ENCODE measurements at places on chromosomes 2 and 18.

DNA sequence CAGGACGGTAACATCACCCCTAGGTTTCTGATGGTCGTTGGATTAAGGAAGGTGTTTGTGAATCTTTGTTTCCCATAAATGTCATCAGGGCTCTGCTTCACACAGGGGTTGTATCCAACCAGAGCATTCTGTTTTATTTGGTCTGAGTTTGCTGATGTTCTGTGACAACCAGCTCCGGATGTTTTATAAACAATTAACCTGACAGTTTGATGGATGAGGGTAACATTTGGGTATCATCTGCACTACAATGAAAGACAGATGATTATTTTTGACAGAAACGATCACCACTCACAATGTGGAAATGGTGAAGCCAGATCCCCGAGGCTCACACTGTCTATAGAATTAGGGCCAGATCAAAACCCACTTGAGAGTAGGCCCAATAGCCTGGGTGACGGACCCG lies 107.1 kb downstream of the CDC42EP3 start:
- DNase-seq = no peak

- DNase-seq = no peak
Measured at GRCh38 chr2:143645921-143646645, 516.9 kb downstream of the ARHGAP15 start.

DNA sequence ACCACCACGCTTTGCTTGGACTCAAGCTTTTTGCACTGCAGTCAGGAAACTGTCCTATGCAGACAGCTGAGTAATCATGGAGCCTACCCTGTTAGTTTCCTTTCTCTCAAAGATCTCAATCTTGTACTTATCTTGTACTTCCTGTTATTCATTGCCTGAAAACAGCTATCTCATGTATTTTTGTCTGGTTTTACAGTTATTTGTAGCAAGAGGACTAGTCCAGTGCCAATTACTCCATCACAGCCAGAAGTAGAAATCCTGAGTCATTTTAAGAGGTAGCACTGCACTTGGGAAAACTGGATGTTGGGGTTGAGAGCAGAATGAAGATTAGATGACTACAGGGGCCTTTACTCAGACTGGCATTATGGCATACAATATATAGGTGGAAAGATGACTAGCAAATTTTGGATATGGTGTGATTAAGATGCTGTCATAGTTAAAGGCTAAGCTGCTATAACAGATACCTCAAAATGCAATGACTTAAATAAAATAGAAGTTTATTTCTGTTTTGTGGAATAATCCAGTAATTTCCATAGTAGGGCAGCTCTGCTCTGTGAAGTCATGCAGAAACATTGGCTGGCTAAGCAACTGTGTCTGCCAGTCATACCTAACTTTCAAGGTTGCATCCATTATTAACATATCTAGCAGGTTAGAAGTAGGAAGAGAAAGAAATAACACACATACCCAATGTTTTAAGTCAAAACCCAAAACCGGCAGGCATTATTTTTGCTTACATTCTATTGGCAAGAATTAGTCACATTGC lies 21.1 kb upstream of the CHMP3 start:
- DNase-seq = no peak

GRCh38 chr2:168650781-168651180 lies 151.7 kb upstream of the NOSTRIN start:
- DNase-seq = no peak

DNA sequence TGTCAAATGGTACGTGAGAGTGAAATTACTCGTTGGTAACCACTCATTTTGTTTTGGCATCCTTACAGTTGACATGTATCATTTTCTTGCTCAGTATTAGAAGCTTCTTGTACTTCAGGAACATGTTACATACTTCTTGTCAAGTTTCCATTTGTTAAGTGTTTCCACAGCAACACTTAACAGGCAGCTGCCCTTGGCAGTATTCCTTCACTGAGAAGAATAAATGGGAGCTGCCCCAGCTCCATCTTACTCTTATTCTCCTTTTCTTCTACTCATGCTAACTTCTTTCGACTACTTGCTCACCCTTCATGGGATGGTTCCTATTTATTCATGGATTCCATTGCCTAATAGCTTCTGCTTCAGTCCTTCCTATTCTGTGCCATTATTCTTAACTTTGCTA lies 60.1 kb upstream of the TUBA3E start:
- no peak for DNase-seq

GRCh38 chr2:146108993-146109392 lies 1589.1 kb upstream of the ZEB2 start:
- no peak for DNase-seq

GRCh38 chr18:68397241-68398035 lies 317.5 kb downstream of the TMX3 start:
- DNase-seq = no peak

- DNase-seq = no peak
Measured at GRCh38 chr18:27856820-27857219, 320.1 kb downstream of the CDH2 start.

DNA sequence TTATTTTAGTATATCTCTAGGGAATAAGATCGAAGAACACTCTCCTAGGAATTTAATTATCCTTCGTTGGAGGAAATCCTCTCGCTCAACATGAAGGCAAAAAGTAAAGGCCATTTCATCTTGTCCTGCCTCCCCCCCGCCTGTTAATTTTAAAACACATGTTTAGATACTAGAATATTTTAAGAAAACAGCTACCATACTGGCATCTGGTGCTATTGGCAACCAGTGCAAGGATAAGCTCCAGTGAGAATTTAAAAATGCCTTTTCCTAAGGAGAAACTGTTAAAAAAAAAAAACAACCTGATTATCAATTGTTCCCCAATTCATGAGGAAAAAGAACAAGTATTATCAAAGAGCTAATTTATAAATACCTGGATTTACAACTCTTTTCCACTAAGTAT lies 864.7 kb downstream of the NRXN1 start:
- DNase-seq = no peak

DNA sequence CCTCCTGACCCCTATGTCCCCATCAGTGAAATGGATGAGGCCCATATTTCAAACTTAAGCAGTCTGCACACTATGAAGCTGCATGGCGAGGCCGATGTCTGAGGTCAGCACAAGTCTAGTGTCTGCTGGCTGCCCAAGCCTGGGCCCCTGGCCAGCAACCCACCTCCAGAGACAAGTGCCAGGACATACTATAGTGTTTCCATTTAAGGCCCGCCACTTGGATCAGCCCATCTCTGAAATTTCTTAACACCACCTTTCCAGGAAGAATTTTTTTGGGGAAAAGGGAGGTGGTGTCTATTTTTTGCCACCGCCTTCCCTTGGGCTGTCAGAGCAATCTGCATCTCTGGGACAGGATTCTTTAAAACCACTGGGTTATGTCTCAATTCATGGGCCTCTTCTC lies 1.8 kb downstream of the ACVR1 start:
- no peak for DNase-seq

DNA sequence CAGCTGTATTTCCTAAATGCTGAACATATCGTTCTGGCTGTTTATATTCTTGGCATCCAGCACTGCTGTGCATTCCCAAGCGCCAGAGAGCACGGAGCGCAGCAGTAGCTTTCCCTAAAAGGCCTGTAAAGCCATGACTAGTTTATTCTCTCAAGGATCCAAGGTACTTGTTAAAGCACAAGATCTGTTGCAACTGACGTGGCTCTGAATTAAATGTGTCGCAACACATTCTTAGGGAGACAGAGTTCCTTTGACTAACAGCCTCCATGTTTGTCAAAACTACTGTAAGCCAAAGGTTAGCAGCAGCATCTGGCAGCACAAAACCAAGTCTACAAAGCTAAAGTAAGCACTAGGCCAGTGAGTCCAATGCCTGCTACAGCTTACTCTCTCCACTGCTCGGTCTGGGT lies 188.6 kb upstream of the FN1 start:
- no peak for DNase-seq

- no peak for DNase-seq
Measured at GRCh38 chr2:130851624-130852382, 15.1 kb downstream of the ARHGEF4 start.

DNA sequence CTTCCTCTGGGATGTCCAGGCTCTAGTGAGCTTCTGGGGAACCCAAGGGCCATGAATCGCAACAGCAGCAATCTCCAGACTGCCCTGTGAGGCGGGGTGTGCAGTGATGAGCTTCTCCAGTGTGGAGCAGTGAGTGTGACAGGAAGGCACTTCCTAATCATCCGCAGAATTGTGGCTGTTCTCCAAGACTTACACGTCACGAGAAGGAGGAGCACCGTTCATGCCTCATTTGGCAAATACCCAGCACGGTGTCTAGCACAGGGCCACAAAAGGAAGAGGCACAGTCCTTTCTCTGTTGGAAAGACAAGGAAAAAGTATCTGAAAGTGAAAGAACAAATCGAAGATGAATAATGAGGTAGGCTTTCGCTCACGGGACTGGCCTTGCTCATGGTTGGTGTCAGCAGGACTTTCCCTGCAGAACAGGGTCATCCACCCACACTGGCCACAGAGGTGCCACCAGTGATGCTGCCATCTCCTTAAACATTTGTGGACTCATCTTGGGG lies 125.1 kb upstream of the HAAO start:
- no peak for DNase-seq

DNA sequence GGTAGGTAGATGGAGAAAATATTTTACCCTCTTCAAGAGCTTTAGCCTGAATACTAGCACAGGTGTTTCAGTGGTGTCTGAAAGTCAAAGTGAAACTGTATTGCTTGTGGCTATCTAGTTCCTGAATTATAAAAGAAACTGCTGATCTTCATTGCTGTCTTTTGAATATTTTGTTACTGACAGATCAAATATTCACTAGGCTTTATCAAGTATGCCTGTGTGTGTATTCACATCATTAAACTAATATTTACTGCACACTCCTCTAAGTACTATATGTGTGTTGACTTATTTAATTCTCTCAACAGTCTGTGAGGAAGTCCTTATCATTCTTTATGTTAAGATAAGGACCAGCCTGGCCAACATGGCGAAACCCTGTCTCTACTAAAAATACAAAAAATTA lies 139.6 kb downstream of the SOCS6 start:
- DNase-seq = no peak

All from stimulated activated CD4-positive, alpha-beta T cell treated with anti-CD3 and anti-CD28 coated beads, TNF-alpha, amount 100 ng/mL, for 1 hour (primary cell).